ENCODE measurements at places on chromosomes 16 and 17.

DNA sequence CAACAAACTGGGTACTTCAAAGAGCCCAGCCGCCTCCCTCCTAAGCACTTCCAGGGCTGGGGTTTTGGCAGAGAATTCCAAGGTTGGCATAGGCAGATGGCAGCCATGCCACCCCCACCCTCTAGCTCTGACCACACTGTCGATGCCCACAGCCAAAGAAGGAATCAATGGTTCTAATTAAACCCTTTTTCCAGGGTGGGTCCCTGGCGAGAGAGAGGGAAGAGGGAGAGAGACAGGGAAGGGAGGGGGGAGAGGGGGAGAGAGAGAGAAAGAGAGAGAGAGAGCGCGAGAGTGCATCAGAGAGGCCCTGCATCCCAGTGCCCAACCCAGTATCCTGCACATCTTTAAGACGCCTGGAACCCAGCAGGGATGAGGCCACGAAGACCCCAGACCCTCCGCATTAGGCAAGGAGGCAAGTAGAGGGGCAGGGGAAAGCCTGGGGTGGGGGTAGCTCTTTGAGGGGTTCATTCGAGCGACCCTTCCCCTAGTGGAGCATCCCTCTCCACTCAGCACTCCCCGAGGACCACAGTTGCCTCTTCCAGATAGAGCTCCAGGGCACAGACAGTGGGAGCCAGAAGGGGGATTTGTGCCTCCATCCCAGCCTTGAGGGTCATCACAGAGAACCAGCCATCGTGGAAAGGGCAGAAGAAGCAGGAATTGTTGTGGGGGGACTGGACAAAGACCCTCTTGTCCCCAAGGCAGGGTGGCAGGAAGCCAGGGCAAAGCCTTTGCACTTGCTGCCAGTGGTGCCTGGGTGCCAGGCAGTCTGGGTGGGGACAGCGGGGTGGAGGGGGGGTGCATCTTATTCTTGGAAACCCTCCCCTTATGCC is 2.6 kb downstream of the SRCIN1 start:
- no peak for DNase-seq

DNA sequence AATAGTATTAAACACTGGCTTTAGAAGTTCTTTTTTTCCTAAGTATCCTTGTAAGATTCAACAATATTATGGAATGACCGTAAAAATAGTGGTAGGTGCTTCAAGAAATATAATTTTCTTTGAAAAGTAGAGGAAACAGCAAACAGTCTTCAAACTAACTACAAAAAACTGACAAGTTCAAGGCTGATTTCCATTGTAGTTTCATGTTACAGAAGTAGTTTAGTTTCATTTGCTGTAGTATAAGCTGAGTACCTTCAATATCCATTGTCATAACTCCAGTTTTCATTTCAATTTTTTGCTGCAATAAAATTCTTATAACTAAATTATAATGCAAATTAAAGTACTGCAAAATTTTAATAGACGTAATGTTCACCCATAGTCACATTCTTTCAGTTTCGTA is 19.3 kb downstream of the PHKB start:
- DNase-seq: no peak

DNA sequence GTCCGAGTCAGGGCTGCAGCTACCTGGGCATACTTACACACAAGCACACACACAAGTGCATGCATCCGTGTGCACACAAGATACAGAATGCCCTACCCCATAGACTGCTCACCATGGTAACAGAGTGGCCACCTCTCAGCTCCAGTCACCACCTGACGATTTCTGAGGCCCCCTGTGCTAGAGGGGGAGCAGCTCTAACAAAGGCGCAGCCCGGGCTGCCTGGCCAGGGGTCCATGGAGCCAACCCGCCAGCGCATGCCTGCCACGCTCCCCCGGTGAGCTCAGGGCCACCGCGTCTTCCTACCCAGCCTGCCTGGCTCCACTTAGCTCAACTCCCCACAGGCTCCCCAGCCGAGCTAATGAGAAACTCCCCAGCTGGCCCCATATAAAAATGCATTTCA is 75.5 kb downstream of the ZNF423 start:
- no peak for DNase-seq

- no peak for DNase-seq
Measured at GRCh38 chr17:72053449-72053848, 67.4 kb upstream of the SOX9 start.

DNA sequence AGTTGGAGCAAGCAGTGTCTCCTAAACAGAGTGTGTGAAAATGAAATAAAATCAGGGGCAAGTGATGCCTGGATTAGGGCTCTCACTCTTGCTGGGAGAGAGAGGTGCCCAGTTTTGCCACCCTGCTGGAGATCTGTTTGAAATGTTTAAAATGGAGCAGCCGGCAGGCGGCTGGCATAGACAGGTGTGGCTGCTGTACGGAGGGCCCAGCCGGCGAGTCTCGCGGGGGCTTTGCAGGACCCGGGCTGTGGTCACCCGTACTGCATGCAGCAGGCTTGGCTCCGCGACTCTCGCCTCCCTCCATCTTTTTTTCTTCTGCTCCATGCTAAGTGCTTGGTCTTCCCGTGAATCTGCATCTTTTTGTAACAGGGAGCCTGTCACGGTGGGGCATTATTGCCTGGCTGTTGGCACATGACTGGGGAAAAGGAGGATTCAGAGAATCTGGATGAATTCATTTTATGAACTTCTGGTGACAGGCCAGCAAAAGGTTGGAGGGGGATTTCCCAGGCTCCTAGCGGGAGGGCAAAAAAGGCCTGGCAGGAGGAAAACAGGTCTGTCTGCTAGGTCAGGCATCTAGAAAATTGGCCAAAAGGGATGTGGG is 1.8 kb downstream of the ZNRF1 start:
- peak; percentile 18 for DNase-seq

GRCh38 chr16:65106757-65107156 is 15.1 kb downstream of the CDH11 start:
- DNase-seq: no peak

- DNase-seq: no peak
Measured at GRCh38 chr17:71260366-71260940, 860.4 kb upstream of the SOX9 start.

DNA sequence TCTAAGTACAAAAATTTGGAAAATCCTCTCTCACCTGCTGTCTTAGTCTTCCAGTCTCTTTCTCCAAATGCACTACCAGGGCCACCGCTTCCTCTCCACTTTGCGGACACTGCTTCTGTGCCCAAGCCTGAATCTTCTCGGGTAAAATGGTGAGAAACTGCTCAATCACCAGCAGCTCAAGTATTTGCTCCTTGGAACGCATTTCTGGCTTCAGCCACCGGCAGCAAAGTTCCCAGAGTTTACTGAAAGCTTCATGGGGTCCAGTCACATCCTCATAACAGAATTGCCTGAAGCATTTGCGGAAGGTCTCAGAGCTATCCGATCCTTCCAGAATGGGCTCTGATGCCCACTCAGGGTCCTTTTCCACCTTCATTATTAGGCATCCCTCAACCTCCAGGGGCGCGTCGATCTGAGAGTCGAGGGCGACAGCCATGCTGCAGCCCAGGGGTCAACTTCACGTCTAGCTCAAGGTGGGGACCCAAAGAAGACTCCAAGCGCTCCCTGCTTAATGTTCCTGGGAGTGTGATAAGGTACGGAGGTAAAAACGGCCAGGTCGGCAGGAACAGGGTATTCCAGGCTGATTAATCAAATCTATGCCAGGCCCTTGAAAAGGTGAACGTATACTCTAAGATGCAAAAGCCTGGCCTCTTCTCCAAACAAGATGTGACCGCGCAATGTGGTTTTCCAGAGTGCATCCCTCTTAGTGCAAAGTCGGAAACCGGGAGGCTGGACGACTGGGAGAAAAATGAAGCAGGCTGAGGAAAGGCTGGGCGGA is 763 bp downstream of the ZKSCAN2 start:
- peak; percentile 31 for DNase-seq

GRCh38 chr16:11986521-11987057 is 10.1 kb downstream of the SNX29 start:
- DNase-seq: no peak

- DNase-seq: peak; percentile 66
Measured at GRCh38 chr16:87855852-87856715, 13.2 kb downstream of the SLC7A5 start.

- DNase-seq: no peak
Measured at GRCh38 chr16:84841787-84842300, 22.1 kb downstream of the CRISPLD2 start.

GRCh38 chr17:63816669-63817068 is 10.6 kb upstream of the PSMC5 start:
- no peak for DNase-seq

DNA sequence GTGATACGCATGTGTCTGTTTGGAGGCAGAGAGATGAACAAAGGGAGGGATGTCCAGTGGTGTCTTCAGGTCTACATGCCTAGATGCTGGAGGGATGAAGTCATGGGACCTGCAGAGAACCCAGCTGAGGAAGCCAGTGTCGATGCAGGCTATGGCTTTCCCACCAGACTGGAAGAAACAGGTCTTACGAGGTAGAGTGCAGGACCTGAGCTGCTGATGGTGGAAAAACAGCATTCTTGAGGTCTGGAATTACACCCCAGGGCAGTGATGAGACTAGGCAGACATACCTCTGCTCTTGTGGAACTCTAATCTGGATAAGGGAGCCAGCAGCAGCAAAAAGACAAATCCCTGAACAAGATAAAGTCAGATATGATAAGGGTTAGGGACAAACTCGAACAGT is 37.4 kb downstream of the ARSG start:
- DNase-seq: no peak

DNA sequence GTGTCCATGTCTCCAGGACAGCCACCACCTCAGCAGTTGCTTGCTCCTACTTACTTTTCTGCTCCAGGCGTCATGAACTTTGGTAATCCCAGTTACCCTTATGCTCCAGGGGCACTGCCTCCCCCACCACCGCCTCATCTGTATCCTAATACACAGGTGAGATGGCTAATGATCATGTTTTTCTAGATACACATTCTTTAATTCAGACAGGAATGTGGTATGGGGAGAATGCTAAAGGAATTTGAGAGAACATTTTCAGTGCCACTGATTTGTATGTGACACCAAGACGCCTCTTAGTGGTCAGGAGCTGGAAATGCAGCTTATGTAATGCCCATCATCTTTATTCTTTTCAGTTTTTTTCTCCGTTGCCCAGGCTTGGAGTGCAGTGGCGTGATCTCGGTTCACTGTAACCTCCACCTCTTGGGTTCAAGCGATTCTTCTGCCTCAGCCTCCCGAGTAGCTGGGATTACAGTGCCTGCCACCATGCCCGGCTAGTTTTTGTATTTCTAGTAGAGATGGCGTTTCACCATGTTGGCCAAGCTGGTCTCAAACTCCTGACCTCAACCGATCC is 8.9 kb upstream of the RAPGEFL1 start:
- peak; percentile 83 for DNase-seq

GRCh38 chr17:5499476-5500231 is 13.3 kb downstream of the MIS12 start:
- no peak for DNase-seq

- DNase-seq: no peak
Measured at GRCh38 chr16:80893686-80894085, 89.3 kb upstream of the CDYL2 start.

DNA sequence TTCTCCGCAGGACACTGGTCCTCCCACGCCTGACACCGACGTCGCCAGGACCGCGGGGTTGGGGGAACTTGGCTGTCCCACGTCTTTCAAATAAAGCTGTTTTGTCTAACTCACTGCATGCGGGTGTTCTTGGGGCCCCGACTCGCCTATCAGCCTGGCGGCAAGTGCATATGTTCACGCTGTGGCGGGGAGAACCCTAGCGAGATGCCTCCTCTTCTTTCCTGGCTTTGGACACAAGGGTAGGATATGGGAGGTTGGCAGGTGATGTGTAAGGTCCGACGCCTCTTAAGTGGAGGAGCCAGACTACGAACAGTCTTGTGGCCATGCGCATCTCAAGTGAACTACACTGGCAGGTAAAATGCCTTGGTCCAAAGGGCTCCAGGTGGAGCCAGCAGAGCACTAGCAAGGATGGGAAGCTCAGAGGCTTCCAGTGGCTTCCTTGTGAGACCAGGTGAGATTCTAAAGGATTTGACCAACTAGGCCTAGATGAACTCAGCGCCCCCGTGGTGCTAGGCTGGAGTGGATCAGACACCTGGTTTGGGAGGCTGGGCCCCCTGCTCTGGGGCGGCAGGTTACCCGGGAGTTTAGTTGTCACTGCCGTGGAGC is 873 bp upstream of the RPS2 start:
- no peak for DNase-seq

- no peak for DNase-seq
Measured at GRCh38 chr17:51165680-51166197, 472 bp upstream of the NME2 start.

GRCh38 chr16:86479419-86479818 is 30.9 kb upstream of the FOXF1 start:
- no peak for DNase-seq

GRCh38 chr17:80509311-80509710 is 32.9 kb upstream of the NPTX1 start:
- DNase-seq: no peak

- DNase-seq: no peak
Measured at GRCh38 chr17:6576038-6576785, 19.9 kb upstream of the PITPNM3 start.

DNA sequence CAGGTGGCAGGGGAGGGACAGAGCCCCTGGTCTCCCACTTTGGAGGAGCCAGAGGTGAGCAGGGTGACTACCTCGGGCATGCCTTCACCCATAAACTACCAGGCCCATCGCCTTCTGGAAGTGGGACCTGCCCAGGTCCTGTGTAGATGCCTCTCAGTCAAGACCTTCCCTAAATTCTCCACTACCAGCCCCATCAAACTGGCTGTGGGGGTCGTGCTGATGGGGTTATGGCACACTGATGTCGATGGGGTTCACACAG is 5.8 kb upstream of the RAB37 start:
- DNase-seq: no peak

DNA sequence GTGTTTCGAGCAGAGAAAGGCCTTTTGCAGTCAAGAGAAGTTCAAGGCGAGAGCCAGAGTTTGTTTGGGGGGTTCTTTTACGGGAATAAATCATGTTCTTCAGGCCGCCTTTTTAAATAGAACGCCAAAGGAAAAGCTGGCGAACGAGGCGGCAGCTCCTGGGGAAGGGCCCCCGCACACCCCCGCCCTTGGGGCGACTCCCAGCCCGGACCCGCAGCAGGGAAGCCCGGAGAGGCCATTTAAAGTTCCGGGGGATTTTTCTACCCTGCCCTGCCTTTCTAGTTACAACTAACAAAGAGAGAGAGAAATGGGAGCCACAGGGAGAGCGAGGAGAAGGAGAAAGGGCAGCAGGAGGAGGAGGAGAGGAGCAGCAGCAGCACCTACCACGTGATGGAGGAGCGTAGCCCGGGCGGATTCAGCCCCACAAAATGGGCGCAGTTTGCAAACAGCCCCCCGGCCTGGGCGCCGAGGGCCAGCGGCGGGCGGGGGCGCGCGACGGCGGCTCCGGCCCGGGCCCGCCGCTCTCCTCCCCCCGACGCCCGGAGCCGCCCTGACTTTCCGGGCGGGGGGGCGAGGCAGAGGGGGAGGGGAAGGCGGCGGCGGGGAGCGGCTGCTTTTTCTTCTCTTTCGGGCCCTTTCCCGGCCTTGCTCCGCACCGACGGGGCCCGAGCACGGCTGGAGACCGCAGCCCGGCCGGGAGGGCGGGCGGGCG is 634 bp downstream of the KANSL1 start:
- peak; percentile 70 for DNase-seq

DNA sequence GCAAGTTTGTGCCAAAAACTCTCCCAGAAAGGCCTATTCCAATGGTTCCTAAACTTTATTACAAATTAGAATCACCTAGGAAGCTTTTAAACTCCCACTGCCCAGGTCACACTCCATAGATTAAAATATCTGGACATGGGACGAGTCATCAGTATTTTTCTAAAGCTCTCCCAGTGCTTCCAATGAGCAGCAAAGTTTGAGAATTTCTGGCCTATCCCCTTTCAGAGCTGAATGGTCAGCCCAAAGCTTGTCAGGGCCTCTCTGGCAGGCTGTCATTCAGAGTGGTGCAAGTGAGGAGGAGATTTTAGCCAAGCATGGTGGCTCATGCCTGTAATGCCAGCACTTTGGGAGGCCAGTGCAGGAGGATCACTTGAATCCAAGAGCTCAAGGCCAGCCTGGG is 2.4 kb downstream of the BCL6B start:
- DNase-seq: no peak

Data from suppressor macrophage (primary cell).